Stimulated activated naive CD8-positive, alpha-beta T cell treated with anti-CD3 and anti-CD28 coated beads, Interleukin-15, amount 100 ng/mL, for 72 hours (primary cell): ENCODE measurements at places on chromosomes 4 and X.

DNA sequence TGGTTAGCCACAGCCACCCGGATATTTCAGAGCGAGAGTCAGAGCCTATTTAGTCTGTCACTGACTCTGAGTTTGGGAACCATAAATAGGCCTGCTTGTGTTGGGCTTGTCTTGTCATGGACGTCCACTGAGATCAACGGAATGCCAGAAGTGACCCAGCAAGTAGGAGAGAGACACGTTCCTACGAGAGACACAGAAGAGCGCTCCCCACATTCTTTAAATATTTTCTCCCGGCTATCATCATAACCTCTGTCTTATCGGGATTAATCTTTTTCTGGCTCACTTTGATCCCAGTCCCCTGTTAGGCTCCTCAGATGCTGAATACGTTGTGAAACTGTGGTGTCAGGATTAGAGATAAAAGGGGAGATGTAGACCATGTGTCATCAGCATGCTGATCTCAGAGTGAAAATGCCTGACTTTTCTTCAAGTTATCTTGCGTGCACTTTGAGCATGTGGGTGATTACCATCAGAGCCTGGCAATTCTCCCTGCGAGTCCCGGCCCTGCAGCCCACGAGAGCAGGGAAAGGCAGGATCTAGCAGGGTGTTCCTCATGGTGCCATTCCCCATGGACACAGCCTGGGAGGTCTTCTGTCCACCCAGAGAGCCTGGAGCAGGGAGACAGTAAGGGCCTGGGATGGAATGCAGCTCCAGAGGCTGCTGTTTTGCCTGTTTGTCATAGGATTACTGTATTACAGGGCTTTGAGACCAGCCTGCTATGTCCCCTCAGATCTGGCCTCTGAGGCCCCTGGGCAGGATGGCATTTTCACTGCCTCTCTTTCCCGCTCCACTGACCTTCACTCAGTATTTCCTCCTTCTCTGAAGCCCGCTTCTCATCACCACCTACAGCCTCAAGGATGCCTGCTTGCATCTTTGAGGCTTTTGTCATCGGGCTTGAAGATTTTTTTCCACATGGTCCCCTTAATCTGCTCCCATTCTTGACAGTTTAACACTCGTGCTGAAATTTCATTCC is 2.8 kb upstream of the TENM3 start:
- DNase-seq: no peak

- no peak for DNase-seq
Measured at GRCh38 chrX:9847071-9847470, 60.8 kb downstream of the SHROOM2 start.

DNA sequence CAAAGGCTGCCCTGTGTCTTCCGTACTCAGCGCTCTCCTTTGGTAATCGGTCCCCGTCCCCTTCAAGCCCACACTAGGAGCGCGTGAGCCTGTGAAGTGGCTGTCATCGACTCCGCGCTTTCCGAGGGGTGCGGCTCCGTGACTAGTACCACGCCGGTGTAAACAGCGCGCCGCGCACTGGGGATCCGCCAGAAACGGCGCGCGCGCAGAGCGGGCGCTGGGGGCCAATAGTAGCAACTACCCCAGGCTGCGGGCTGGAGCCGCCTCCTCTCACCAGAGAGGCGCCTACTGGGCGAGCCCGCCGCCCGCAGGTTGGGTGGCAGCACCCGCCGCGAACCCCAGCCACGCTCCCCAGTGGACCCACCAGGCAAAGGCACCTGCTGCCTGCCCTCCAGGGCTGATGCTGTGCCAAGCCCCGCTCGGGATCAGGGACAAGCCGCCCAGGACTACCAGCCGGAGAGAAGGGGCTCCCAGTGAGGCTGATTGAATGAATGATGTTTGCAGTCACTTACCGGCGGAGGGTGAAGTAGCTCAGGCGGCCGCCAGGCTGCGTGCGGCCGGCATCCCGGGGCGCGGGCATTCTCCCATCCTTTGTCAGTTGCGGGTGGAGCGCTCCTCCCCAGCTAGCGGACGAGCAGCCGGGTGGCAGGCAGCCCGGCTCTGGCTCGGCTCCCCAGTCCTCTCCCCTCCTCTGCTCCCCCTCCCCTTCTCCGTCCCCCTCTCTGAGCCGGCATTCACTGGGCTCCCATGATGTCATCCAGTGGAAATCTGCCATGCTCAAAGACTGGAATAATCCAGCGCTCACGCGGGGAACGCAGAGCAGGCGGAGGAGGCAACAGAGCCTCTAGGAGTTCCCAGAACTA is 370.3 kb upstream of the SMIM31 start:
- no peak for DNase-seq

GRCh38 chr4:54541426-54542118 is 116.2 kb upstream of the KIT start:
- DNase-seq: no peak

GRCh38 chrX:149010853-149011224 is 494.3 kb downstream of the IDS start:
- no peak for DNase-seq

- DNase-seq: peak; percentile 26
Measured at GRCh38 chrX:100931218-100931924, 2.7 kb upstream of the XKRX start.

DNA sequence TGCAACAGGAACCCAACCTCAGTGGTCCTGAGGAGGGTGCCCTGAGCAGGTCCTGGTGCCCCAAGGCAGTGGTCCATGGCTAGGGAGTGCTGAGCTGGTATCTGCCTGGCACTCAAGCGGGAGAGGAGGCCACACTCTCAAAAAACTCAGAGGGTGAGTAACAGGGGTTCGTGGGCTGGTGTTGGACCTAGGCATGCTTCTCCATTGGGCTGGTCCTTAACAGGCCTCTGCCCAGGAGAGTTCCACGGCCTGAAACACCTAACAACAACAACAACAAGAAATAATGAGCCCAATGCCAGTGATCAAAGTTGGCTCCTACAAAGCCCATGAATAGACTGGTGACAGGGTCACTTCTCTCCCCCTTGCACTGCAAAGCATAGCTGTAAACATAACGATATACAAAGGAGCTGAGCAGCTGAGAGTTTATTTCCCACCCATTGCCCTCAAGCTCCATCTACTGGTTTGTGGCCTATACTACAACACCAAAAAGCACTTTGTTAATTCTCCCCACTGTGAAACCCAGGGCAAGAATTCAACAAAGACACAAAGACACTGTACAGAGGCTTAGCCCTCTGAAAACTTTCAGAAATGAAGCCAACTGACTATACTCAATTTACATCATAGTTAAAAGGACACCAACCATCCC is 736.1 kb upstream of the ADGRL3 start:
- DNase-seq: no peak

DNA sequence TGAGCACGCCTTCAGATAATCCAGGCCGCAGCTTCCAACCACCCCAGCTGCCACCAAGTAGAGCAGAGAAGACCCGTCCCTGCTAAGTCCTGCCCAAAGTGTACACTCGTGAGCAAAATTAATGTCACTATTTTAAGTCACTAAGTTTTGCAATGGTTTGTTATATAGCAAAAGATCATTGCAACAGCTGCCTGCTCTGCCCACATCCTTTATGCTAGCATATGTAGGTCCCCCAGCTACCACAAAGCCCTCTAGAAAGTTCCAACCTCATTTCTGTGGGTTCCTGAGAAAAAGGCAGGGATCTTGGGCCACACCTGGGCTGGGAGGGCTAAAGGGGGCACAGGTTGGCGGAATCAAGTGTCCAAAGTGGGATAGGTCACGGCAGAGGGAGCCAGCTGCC is 346.9 kb downstream of the BCOR start:
- no peak for DNase-seq

GRCh38 chr4:71020611-71021010 is 27.2 kb downstream of the DCK start:
- DNase-seq: no peak

DNA sequence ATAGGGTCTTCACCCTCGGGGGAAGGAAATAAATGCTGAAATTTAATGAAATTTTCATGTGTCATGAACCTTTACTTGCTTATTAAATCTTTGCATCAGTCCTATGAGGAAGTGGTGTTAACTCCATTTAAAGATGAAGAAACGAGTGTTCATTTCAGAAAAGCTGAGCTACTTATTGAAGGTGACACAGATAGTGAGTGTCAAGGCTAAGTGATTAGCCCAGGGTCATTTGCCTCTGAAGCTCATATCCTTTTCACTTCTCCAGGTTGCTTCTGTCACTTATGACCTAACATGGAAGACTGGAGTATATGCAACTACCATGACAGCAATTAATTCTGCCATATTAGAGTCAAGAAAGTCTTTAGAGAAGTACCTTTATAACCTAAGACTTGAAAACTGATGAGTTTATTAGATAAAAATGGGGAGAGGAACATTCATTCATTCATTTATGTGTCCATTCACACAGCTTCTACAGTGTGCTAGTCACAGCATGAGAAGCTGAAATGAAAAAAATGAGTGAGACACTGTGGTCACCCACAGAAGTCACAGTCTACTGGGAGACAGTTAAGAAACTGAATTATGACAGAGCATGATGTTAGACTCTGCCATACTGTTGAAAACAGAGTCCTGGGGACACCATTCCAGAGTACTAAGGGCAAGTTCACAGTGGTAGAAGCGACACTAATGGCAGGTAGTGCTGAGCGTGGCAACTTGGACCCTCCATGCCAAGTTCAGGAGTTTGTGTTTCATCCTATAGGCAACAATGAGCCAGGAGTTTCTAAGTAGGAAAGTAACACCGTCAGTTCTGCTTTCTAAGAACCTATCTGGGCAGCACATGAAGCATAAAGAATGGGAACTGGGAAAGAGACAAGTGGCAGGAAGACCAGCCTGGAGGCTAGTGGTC is 21.3 kb downstream of the ALPK1 start:
- no peak for DNase-seq

- DNase-seq: no peak
Measured at GRCh38 chr4:172725581-172725980, 443.0 kb upstream of the GALNT7 start.

- no peak for DNase-seq
Measured at GRCh38 chr4:170011921-170012628, 14.1 kb downstream of the MFAP3L start.

DNA sequence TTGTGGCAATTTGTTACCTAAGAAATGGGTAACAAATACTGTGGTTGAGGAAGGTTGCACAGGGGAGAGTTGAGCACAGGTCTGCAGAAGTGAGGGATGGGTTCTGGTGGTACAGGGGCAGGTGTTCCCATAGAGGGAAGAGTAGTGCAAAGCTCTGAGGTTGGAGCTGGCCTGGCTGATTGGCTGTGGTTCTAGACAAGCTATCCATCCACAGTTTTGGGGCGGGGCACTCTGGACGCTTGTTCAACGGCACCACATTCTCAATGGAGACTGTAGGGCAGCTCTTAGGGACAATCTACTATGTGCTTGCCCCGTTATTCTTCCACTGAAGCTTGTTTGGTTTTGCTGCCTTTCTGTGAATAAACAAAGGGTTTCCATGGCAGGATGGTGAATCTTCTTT is 35.4 kb downstream of the NAT8L start:
- no peak for DNase-seq

DNA sequence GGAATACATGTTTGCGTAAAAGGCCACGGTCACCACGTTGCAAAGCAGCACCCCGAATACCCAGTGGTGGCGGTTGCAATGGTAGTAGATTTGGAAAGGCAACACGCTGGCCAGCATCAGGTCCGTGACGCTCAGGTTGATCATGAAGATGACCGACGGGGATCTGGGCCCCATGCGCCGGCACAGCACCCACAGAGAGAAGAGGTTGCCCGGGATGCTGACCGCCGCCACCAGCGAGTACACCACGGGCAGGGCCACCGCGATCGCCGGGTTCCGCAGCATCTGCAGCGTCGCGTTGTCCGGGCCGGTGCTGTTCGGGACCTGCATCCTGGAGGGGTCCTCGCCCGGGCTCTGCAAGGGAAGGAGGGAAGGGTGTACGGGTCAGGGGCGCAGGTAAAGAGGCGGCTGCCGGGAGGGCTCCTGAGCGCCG is 13.5 kb upstream of the ASMTL start:
- DNase-seq: no peak
